ENCODE measurements at places on chromosomes 1 and 21. TPM values are rescaled to one million over a fixed set of nuclear protein-coding genes. Genes with fewer than 3 reads are reported as not detected.

GRCh38 chr1:41255978-41256377 lies 13.9 kb upstream of the SCMH1 start:
- H3K27ac ChIP-seq, result no peak overlapping the region
- no peaks in the 10 kb centered on the region for H3K36me3 ChIP-seq
- H3K4me3 ChIP-seq, result no peak overlapping the region

DNA sequence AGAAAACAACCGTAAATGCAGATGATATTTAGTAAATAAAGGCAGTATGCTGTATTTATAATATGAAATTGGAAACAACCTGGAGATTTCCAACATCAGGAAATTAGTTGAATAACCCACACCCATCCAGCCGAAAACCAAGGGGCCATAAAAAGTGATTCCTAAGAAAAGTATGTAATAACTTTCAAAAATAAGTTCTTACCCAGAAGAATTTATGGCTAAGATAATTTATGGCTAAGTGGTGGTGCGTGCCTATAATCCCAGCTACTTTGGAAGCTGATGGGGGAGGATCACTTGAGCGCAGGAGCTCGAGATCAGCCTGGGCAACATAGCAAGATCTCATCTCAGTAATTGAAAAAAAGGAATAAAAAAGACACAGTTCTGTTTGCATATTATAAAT lies 43.2 kb downstream of the TMCO4 start:
- no peaks in the 10 kb centered on the region for H3K4me1 ChIP-seq
- H3K4me3 ChIP-seq, result no peak overlapping the region
- no peak for DNase-seq
- H3K27ac ChIP-seq, result no peak overlapping the region
- H3K27me3 ChIP-seq, result no peaks in the 10 kb centered on the region
- H3K36me3 ChIP-seq, result no peaks in the 10 kb centered on the region

DNA sequence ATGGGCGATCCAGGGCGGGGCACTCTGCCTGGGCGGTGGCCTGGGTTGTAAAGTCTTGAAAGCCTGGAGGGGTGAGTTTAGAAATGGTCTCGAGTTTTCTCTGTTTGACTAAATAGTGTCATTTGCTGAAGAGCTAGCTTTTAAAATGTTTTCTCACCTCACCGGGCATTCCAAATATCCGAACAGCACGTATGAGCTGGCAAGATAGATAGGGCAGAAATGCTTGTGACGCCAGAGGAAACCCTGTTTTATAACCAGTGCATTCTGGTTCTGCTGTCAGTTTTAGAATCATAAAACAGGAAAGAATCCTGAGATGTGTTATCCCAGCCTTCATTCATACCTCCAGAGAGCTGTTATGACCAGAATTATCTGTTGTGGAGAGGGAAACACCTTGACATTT lies 725 bp downstream of the RTCA start:
- H3K27ac ChIP-seq, result no peak overlapping the region
- no peaks in the 10 kb centered on the region for H3K27me3 ChIP-seq
- H3K4me3 ChIP-seq, result peak overlapping the region; percentile 98

DNA sequence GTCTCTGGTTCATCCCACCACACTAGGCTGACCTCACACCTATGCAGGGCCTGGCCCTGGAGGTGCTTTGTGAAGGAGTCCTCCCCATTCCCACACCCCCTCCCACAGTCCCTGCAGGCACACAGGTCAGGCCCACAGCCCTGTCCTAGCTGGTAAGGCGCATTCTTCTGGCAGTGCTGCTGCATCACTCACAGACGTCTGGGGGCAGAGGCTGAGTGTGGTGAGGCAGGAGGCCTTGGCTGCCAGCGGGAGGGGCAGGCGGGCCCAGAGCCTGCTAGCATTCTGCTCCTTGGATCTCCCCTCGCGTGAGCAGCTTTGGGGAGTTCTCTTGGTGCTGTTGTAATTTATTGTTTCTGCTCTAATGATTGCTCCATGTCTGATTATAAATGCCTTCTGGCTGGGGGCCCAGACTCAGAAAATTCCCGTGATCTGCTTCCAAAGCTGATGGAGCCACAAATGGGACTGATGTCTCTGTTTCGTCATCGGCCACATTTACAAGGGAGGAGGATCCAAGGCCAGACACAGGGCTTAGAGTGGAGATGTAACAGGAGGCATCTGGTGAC lies 62.9 kb downstream of the TRABD2B start:
- no peaks in the 10 kb centered on the region for H3K36me3 ChIP-seq
- DNase-seq, result peak; percentile 75
- no peak overlapping the region for H3K4me3 ChIP-seq
- H3K27ac ChIP-seq, result peak overlapping the region; percentile 18

Gene CACNA1S
- 0.41 TPM for polyA plus RNA-seq

Gene PBX1
- polyA plus RNA-seq, result 14.9 TPM

GRCh38 chr1:155858800-155859233 lies 550 bp upstream of the SYT11 start:
- H3K27me3 ChIP-seq, result no peaks in the 10 kb centered on the region
- H3K27ac ChIP-seq, result peak overlapping the region; percentile 90
- peaks cover 8% of the 10 kb centered on the region for H3K36me3 ChIP-seq
- H3K4me3 ChIP-seq, result peak overlapping the region; percentile 79

DNA sequence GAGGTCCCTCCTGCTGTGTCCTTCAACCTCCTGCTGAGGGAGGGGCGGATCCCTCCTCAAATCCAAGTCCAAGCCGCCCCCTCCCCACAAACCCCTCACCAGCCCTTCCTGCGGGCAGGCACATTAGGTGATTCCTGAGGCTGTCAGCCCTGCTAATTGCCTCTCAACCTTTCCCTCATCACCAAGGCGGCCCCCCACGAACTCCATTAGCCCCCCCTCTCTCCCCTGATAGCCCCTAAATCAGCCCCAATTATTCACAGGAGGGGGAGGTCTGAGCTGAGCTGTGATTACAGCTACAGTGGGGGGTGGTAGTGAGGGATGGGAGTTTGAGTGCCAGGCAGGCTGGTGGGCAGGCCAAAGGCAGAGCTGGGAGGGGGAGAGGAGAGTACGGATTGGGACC lies 5.8 kb upstream of the PEAR1 start:
- DNase-seq, result no peak
- no peak overlapping the region for H3K4me3 ChIP-seq
- H3K27ac ChIP-seq, result no peak overlapping the region
- no peaks in the 10 kb centered on the region for H3K36me3 ChIP-seq

GRCh38 chr1:171792656-171793369 lies 11.4 kb downstream of the METTL13 start:
- no peaks in the 10 kb centered on the region for H3K27me3 ChIP-seq
- H3K27ac ChIP-seq, result no peak overlapping the region
- H3K4me1 ChIP-seq, result no peaks in the 10 kb centered on the region
- no peak overlapping the region for H3K4me3 ChIP-seq
- no peak for DNase-seq

GRCh38 chr21:29121759-29122158 lies 8.7 kb upstream of the MAP3K7CL start:
- H3K27ac ChIP-seq, result no peak overlapping the region
- H3K4me1 ChIP-seq, result no peaks in the 10 kb centered on the region
- no peaks in the 10 kb centered on the region for H3K36me3 ChIP-seq
- no peaks in the 10 kb centered on the region for H3K27me3 ChIP-seq

Gene MAP3K21
- 7.4 TPM for polyA plus RNA-seq

- H3K27me3 ChIP-seq, result no peaks in the 10 kb centered on the region
- no peaks in the 10 kb centered on the region for H3K36me3 ChIP-seq
- H3K4me1 ChIP-seq, result no peaks in the 10 kb centered on the region
These were observed 157.8 kb upstream of the JUN start for GRCh38 chr1:58941471-58942289.

DNA sequence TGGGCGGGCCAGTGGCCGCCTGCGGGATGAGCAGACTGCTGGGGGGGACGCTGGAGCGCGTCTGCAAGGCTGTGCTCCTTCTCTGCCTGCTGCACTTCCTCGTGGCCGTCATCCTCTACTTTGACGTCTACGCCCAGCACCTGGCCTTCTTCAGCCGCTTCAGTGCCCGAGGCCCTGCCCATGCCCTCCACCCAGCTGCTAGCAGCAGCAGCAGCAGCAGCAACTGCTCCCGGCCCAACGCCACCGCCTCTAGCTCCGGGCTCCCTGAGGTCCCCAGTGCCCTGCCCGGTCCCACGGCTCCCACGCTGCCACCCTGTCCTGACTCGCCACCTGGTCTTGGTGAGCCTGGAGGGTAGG lies 2.1 kb downstream of the B4GALT2 start:
- peak; percentile 64 for DNase-seq
- no peaks in the 10 kb centered on the region for H3K27me3 ChIP-seq

Gene C8A
- not detected for polyA plus RNA-seq

DNA sequence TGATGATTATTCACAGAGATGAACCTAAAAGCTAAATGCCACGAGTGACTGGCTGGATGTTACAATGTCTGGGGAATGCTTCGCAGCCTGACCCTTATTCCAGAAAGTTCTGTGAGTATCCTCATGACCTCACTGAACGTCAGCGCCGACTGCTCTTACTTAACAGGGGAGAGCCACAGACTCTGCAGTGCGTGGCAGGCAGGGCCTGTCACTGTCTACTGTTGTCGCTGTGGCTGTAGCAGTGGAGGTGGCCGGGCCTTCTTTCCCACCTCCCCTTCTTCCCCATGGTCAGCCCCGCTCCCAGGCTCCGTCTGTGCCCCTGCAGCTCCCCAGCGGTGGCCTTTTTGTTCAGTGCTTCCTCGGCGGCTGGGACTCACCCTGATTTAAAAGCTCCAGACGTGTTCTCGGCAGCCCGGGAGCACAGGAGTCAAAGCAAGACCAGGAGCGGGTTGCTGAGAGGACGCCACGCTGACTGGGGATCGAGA lies 52.2 kb upstream of the TARBP1 start:
- peaks cover 53% of the 10 kb centered on the region for H3K4me1 ChIP-seq
- peak; percentile 90 for DNase-seq
- H3K36me3 ChIP-seq, result no peaks in the 10 kb centered on the region
- H3K4me3 ChIP-seq, result no peak overlapping the region
- H3K27ac ChIP-seq, result peak overlapping the region; percentile 94

GRCh38 chr1:67838180-67838910 lies 5.1 kb upstream of the GNG12 start:
- H3K4me3 ChIP-seq, result no peak overlapping the region
- H3K27ac ChIP-seq, result no peak overlapping the region
- no peak for DNase-seq
- H3K27me3 ChIP-seq, result no peaks in the 10 kb centered on the region
- H3K4me1 ChIP-seq, result peaks cover 16% of the 10 kb centered on the region

GRCh38 chr1:59232216-59232615 lies 64.7 kb upstream of the FGGY start:
- H3K4me1 ChIP-seq, result no peaks in the 10 kb centered on the region
- DNase-seq, result peak; percentile 65
- H3K27me3 ChIP-seq, result no peaks in the 10 kb centered on the region
- no peak overlapping the region for H3K4me3 ChIP-seq
- H3K36me3 ChIP-seq, result no peaks in the 10 kb centered on the region

GRCh38 chr1:75797273-75797588 lies 549 bp downstream of the MSH4 start:
- H3K27ac ChIP-seq, result no peak overlapping the region
- no peak overlapping the region for H3K4me3 ChIP-seq
- no peak for DNase-seq

DNA sequence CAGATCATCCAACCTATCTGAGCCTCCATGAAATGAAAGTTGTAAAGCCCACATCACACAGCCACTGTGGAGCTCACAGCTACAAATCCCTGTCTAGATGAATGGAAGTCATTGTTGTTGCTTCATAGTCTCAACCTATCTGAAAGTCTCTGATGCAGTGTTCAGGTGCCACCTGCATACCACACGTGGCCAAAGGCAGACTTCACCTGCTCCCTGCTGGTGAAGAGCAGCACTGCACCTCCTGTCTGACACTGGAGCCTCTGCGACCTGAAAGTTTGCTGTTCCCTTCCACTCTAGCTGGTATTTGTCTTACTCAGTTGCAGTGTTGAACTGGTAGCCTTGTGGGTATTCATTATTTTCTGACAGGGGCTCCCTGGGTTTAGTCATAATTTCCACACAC lies 18.4 kb downstream of the LORICRIN start:
- H3K4me3 ChIP-seq, result no peak overlapping the region
- H3K4me1 ChIP-seq, result no peaks in the 10 kb centered on the region
- H3K27me3 ChIP-seq, result no peaks in the 10 kb centered on the region

Gene KRTCAP2
- 351 TPM for polyA plus RNA-seq

DNA sequence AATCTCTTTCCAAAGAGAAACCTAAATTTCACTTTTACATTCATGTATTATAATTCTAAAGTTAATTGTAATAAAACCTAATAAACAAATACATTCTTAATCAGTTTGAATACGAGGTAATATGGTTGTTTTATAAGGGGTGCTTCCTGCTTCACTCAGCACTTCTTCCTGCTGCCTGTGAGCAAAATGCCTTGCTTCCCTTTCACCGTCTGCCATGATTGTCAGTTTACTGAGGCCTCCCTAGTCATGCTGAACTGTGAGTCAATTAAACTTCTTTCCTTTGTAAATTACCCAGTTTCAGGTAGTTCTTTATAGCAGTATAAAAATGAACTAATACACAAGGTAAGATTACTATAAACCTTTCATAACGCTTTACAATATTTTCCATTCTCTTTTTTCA lies 491.1 kb upstream of the LRRC7 start:
- H3K36me3 ChIP-seq, result no peaks in the 10 kb centered on the region
- H3K27me3 ChIP-seq, result no peaks in the 10 kb centered on the region
- no peak overlapping the region for H3K4me3 ChIP-seq

Gene KCNQ4
- 0.65 TPM for polyA plus RNA-seq

- H3K27me3 ChIP-seq, result no peaks in the 10 kb centered on the region
- H3K4me1 ChIP-seq, result no peaks in the 10 kb centered on the region
- H3K4me3 ChIP-seq, result no peak overlapping the region
- H3K36me3 ChIP-seq, result no peaks in the 10 kb centered on the region
These were observed 9.5 kb downstream of the SLC6A9 start for GRCh38 chr1:44021581-44022321.

Gene GUCA2B
- polyA plus RNA-seq, result not detected

DNA sequence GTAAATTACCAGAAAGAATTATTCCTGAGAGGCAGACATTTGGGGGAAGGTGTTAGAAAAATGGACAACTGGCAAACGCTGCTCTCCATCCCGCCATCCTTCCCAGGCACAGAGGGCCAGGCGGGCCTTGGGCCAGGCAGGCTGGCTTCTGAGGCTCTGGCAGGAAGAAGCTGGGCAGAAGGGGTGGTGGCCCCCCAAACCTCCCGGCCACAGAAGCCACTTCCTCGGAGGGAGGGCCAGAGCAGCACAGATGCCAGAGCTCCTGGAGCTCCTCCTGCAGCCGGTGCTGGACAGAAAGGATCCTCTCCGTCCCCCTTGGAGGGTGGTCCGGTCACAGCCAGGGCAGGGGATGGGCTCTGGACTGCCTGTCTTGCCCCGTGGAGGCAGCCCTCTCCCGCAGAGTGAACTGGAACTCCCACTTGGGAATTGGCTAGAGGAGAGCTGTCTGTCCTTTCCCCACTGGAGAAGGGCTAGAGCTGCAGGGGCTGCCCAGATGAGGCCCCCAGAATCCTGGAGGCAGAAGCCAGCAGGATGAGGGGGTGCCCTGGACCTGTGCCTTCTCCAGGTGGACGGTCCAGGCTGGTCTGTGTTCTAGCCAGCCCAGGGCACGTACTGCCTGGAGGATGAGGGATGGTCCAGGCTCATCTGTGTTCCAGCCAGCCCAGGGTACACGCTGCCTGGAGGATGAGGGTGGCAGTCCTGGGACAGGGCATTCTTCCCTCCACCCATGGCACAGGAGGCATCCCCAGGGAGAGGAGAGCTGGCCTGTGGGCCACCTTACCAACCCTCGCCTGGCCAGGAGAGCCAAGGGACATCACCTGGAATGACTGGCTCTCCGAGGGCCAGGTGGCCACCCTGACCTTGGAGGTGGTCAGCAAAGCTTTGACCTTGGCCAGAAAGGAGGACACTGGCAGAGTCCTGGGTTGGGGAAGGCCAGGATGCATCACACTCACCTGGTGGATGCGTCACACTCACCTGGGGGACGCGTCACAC lies 47.4 kb upstream of the ACTRT2 start:
- no peak overlapping the region for H3K4me3 ChIP-seq
- H3K4me1 ChIP-seq, result no peaks in the 10 kb centered on the region
- no peaks in the 10 kb centered on the region for H3K27me3 ChIP-seq
- H3K27ac ChIP-seq, result no peak overlapping the region
- DNase-seq, result no peak
- H3K36me3 ChIP-seq, result no peaks in the 10 kb centered on the region

Gene SEMA6C
- 17.4 TPM for polyA plus RNA-seq

Measured in kidney (tissue), 22 donors.